ENCODE measurements at places on chromosomes 4 and X.

DNA sequence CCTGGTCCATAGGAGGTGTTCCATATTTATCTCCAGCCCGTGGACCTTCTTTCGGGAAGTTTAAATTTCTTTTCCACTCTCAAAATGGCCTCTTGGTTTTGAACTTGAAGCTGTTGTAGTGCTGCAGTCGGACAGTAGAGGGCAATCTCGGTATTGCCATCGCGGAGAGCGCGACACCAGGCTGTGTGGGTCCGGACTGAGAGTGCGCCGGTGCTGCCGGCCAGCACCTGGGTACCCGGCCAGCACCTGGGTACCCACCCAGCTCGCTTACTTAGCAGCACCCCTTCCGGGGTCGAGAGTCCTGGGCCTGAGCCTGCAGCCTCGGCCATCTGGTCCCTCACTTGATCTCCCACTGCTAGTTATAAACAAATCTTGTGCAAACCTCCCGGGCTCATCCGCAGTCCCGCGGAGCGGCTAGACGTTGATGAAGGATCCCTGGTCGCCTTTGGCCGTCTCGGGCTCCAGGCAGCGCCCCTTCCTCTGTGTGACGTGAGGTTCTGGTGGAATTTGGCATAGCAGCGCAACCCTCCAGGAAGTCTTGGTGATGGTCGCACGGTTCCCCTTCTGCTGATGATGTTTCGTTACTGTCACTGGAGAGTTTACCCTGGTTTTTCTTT is 18.0 kb downstream of the FAM9A start:
- peak; percentile 25 for DNase-seq

DNA sequence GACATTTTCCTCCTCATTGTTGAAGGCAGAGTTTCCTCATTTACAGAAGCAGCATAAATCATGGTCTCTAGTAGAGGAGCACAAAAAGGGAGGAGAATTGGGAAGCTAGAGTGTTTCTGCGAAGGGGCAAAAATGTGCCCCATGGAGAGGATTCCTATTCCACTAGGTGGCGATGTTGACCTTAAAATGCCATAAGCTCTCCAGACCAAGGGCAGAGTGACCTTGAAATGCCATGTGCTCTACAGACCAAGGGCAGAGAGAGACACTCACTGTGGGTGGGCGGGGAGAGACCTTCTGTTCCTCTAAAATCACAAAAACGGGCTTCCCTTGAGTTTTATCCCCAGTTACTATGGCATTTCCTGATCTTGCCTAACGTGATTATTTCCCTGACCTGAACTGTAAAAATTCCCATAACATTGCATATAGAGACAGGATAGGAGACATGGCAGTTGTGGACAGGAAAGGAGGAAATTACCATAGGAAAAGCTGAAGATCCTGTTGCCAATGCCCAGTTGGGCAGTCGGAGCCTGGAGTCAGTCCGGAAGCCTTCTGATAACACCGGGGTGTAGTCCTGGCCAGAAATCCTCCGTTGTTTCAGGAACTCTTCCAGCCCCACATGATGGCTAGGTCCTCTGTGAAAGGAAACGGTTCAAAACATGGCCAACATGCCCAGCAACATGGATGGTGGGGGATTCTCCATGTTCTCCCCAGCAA is 567.7 kb downstream of the MAGEB5 start:
- DNase-seq = no peak

GRCh38 chr4:30760551-30760950 is 40.4 kb downstream of the PCDH7 start:
- no peak for DNase-seq

GRCh38 chr4:113901994-113902787 is 77.3 kb downstream of the ARSJ start:
- peak; percentile 46 for DNase-seq

- no peak for DNase-seq
Measured at GRCh38 chr4:102263024-102263787, 82.1 kb downstream of the SLC39A8 start.
